ENCODE measurements at places on chromosomes 5 and 9.

GRCh38 chr9:114271556-114272510, 51.1 kb upstream of the ORM1 start:
- no peak for DNase-seq

DNA sequence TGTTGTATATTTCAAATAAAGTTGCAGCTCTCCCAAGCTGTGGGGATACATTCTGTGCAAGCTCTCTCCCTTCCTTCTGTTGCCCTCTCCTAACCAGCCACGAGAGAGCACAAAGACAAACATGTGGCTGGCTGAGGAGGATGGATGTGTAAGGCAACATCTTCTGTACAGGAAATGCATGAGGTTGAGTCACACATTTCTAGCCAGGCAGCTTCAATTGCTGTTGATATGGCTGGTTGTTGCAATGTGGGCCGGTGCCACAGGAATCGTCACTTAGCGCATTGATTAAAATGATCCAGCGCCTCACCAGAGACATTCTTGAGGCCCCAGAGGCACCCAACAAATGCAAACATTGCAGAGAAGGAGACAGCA, 207.1 kb downstream of the ICE1 start:
- no peak for DNase-seq

DNA sequence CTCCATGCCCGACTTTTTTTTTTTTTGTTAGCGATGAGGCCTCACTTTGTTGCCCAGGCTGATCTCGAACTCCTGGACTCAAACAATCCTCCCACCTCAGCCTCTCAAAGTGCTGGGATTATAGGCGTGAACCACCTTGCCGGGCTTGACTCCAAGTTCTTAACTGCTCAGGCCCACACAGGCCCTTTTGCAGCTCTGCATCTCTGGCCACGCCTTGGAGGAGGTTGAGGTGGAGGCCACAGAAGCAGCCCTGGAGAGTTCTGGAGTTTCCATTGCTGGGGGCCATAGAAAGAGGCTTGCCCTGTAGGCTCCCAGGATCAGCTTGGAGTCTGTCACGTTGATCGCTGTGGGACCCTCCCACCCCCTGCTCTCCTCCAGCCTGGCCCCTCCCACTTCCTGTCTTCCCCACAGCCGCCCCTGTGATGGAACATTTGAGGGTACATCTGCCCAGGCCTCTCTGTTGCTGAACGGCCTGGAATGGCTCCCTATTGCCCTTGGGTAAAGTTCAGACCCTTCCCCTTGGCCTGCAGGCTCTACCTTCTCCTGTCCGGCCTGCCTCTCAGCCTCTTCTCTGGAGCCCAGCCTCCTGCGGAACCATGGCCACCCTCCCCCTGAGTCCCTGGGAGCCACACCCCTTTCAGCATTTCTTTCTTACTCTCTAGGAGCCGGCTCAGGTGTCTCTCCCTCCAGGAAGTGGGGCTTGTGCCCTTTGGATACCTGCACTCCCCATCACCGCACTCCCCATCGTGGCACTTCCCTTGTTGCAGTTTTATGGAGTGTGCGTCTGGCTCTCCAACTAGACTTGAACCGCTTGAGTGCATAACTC, 30.4 kb upstream of the IER5L start:
- DNase-seq, result no peak

DNA sequence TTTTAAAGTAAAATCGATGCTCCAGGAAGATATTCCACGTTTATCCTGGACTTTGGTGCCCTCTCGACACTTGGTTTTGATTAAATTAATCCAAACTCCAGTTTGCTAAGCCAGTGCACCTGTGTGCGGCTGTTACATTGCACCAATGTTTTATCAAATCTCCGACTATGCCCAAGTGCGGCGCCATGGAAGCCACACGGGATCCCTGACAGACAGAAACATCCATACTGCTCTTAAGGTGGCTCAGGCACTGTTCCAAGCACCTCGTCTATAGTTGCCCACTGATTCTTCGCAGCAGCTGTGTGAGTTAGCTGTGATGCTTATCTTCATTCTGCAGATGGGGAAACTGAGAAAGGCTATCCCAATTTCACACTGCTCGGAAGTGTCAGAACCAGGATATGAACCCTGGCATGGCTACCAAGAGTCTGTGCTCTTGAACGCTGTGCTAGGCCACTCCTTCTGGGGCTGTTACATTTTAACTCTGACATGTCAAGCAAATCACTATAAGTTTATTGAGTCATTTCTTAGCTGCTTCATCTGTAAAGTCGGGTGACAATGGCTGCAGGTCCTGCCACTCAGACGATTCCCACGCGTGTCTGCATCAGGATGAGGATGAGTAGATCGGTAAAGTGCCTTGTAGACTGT, 113.0 kb downstream of the ADAMTS2 start:
- no peak for DNase-seq

DNA sequence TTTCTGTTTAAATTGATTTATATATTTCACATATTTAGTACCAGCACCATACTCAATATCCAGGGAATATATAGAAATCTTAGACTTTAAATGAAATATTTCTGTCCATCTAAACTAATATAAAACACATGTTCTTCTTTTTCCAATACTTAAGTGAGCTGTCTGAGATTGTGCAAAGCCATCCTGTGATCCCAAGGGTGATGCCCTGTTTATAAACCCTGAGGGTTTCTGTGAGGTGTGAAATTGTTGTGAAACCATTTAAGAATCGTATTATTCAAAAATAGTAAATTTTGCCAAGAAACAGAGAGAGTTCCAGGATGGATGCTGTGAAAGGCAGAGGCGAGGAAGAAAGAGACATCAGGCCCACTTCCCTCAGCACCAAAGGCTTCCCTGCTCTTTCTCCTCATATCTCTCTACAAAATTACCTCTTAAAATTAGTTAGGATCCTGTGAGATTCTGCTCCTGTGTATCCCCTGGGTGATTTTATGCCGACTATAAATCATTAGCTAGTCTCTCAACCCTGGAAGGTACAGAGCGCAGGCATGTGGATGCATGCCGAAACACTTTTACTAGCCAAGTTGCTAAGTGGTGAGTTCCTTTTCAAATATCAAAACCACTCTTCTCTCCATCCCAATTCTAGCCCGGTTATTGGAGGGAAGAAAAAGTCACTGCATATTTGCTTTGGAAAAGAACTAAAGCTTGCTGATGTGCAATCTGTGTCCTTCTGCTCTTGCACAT, 183.0 kb downstream of the GLIS3 start:
- no peak for DNase-seq

DNA sequence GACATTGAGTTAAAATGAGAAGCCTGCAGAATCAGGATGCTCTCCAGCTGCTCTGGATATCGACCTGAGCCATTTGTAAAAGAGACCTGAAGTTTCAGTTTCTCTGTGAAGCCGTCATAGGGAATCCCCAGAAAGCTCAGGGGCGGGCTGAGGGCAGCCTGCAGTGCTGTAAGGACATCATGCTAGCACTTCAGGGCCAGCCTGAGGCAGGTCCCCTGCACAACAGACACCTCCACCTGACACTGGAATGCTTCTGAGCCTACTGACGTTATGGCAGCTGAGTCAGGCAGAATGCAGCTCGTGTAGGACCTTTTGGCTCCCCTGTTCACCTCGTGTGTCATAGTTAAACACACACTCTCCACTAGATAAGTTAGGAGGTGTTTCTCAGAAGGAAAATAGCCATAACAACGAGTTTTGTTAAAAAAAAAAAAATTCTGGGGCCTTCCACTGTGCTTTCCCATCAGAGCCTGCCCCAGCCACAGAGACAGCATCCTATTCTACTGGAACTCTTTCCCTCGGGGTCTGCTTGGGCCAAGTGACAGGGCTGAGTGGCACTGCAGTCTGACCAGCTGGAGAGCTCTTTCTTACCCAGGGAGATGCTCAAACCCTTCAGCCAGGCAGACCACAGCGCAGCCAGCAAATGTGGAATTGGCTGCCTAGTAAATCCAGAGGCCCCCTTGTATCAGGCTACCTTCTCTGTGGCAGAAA, 354.9 kb downstream of the DIRAS2 start:
- DNase-seq, result no peak

DNA sequence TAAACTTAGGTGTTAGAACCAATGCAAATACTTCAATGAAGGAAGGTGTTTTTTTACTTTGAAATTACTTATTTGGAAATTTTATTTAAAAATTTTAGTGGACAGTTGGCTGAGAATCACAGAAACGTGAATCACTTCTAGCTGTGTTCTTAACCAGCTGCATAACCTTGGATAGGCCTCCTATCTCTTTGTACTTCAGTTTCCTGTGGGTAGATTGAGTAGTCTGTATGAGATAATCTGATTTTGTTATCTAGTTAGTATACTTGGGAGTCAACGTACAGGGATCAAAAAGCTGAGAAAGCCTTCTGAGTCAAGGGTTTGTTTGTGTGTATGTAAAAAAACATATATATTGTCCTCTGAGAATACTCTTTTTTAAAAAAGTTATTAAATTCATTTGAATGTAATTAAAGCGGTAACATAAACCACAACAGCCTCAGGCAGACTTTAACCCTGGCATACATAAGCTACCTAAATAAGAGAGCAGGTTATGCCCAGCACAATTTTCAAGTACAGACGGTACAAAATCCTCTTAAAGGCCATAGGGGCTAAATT, 38.1 kb upstream of the ZCCHC7 start:
- peak; percentile 7 for DNase-seq

DNA sequence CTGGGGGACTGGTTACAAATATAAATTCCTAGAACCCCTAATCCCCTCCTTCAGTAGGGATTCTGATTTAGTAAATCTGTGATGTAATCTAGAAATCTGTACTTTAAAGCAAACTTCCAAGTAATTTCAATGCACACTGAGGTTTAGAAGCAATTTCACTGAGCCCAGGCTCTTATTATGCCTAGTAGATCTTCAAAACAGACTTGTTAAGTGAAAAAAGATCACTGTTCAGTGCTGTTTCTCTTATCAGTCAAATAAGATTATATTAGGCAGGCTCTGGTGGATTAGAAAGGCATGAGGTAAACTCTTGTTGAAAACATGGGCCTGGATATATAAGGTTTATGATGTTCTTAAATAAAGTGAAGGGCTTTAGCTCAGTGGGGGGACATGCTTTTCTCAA, 293.9 kb downstream of the ADGRV1 start:
- no peak for DNase-seq

- no peak for DNase-seq
These were observed 160.7 kb upstream of the ACOT12 start for GRCh38 chr5:81554647-81555046.

DNA sequence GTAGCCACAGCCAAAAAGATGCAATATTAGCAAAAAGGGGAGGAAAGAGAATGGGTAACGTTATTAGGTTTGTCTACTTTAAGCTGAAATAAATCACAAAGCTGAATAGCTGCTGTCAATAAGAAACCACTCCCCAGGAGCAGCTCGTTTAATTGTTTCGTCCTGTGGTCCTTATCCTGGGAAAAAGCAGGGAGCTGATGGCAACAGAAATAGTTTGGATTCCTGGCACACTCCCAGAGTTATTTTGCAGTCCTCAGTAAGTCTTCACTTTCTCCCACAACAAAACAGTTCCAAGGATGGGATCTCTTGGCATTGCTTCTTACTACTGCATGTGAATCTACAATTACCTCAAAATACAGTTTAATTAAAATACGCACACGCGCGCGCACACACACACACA, 28.8 kb downstream of the FRMD3 start:
- DNase-seq, result no peak

GRCh38 chr9:97850746-97851445, 2.1 kb upstream of the FOXE1 start:
- DNase-seq, result no peak

DNA sequence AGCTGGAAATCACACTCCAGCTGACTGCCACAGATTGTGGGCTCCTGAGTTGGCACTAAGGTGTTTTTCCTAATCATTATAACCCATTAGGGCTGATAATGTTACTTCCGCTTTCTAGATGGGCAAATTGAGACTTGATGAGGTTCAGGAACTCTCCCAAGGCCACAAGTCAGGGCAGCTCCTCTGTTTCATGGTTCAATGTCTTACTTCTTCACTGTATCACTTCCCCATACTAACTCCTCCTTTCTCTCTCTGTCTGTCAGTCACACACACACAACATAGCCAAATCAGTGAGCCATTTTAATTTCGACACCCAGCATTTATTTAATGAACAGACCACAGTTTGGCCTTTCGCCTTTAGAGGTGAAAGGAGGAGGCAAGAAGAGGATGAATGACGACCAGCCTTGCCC, 17.8 kb upstream of the TRAF1 start:
- DNase-seq, result no peak

DNA sequence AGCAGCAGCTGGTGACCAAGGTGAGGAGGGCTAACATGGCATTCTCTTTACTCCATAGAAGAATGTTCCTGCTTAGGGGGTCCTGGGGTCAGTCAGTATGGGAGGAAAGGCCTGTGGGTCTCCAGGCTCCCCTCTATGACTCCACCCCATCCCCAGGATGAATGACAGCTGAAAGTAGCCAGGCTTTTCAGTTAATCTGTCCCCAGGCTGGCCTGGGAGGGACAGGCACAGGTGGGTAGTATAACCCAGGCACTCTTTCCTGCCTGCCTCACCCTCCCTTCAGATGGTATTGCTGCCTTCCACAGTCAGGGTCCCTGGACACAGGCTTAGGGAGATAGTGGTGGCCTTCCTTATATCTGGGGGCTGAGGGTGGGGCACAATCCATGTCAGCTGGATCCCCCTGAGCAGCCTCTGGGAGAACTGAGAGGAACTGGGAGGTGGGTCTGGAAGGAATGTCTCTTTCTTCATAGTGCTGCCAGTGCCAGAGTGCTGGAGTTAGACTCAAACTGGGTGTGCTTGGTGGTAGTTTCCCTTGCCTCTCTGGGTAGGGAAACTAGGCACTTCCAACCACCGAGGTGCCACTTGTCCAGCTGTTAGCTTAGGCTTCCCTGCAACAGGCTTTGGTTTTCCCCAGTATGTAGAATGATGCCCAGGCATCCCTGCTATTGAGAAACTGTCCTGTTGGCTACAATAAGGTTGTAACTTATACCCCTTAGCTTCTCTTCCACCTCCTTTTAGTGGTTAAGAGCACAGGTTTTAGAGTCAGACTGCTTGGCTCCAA, 27.8 kb downstream of the LARP1 start:
- no peak for DNase-seq

DNA sequence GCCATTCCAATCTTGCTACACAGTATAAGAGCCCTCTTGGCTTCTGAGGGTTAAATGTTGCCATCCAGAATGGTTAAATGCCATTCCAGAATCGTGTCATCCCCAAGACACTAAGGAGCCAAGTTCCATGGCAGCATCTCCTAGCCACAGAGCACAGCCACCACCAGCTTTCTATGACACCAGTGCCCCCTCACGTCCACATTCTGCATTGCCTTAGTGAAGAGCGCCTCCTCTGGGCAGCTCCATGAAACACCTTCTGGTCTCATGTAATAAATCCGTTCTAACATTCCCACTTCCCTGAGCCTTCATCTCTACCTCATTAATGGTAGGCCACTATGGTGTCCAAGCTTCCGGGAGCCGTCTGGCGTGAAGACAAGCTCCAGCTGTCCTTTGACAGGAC, 12.4 kb downstream of the CBY3 start:
- DNase-seq, result peak; percentile 25

All from central memory CD4-positive, alpha-beta T cell (primary cell).